ENCODE measurements at places on chromosomes 3 and 15.

GRCh38 chr3:175192536-175192935 lies 333.4 kb downstream of the NAALADL2 start:
- DNase-seq: no peak

GRCh38 chr3:36250191-36250590 lies 130.1 kb upstream of the STAC start:
- no peak for DNase-seq

- DNase-seq: no peak
Measured at GRCh38 chr3:152823781-152824180, 11.2 kb upstream of the P2RY1 start.

- DNase-seq: no peak
Measured at GRCh38 chr3:61173676-61174075, 77.6 kb downstream of the FHIT start.

GRCh38 chr3:55637906-55638638 lies 151.0 kb upstream of the WNT5A start:
- no peak for DNase-seq

- peak; percentile 87 for DNase-seq
Measured at GRCh38 chr3:53109891-53110771, 20.1 kb downstream of the RFT1 start.

DNA sequence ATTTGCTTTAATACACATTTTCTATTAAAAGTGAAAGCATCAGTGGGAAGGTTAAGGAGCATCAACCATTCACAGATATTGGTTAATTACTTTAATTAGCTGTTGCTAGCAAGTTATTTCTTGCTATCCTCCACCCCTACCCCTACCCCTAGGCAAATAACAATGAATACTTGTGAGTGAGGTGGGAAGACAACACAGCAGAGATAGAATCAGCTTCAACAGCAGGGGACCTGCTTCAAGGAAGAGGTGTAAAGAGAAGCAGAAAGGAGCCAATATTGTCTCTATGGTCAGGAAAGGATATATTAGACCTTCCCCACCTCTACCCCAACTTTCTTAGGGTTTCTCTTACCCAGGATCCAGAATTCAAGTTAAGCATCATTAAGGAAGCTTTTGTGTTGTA lies 149.4 kb downstream of the SNRK start:
- no peak for DNase-seq

- DNase-seq: no peak
Measured at GRCh38 chr3:55426486-55426885, 60.6 kb downstream of the WNT5A start.

DNA sequence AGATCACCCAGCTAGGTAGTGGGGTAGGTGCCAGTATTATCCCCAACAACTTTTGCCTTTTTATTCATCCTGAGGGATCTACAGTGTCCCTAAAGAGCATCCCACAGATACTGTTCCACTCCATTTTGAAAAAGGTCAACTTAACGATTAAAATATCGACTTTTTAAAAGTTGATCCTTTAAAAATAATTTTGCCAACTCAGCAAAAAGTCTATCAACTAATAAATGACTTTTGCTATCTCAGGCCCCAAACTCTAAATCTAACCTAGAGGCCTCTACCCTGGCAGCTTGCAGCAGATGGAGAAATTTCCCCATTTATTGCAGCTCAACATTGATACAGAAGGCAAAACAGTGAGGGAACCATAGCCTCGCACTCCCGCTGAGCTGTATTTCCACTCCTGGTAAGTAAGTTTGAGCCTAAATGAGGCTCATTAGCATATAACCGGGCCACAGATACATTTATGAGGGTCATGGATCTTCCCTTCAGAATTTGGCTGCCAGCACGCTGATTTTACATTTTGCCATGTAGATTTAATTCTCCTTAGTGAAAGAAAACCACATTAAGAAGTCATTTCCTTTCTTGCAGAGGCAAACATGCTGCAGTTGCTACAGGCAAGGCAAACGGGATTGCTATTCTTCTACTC lies 704.1 kb upstream of the CFAP20DC start:
- DNase-seq: no peak

GRCh38 chr3:76715426-76715825 lies 324.5 kb upstream of the ROBO2 start:
- DNase-seq: no peak

DNA sequence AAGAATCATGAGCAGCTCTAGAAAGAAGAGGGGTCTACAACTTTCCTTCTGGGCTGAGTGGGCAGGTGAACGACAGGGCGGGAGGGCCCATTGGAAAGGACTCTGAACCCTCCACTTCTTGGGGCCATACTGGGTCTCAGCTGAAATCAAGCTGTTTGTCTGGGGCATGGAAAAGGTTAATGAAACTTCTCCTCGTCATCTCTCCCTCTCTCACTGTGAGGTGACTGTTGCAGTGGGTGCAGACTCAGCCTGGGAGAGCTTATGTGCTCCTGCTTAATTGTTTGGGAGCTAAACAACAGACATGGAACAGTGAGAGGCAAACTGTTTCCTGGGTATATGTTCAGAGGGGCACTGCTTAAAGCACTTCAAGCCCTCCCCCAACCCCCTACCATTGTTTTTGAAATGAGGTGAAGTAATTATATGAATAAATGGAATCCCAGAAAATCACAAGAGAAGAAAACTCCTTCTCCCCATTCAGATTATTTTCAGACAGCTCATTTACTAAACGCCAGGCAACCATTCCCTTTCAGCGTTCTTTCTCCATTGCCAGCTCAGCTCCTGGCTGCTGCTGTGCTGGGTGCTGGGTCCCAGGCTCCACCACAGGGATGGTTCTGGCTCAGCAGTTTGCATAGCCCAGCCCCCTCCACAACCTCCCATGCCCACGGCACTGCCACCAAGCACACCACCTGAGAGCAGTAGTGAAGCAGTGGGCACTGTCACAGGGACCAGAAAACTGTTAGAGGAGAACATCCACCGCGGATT lies 444.9 kb upstream of the TBL1XR1 start:
- no peak for DNase-seq

GRCh38 chr3:126413693-126414080 lies 19.0 kb downstream of the CFAP100 start:
- DNase-seq: no peak

DNA sequence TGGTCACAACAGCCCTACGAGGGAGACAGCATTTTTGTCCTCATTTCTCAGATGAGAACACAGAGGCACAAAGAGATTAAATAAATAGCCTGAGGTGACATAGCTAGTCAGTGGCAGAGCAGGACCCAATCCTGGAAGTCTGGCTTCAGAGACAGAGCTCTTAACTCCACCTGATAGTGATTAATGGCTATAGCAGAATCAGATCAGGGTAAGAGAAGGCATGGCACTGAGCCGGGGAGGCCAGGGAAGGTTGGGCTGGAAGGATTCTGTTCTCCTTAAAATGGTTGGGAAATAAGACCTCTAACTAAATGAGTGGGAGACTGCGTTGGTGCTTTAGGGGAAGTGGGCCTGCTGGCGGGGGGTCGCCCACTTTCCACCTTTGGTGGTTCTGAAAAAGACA lies 104.5 kb downstream of the VGLL4 start:
- DNase-seq: no peak

- no peak for DNase-seq
Measured at GRCh38 chr15:94228611-94229010, 2.8 kb upstream of the MCTP2 start.

- peak; percentile 77 for DNase-seq
Measured at GRCh38 chr15:80942746-80943565, 46.7 kb downstream of the MESD start.

DNA sequence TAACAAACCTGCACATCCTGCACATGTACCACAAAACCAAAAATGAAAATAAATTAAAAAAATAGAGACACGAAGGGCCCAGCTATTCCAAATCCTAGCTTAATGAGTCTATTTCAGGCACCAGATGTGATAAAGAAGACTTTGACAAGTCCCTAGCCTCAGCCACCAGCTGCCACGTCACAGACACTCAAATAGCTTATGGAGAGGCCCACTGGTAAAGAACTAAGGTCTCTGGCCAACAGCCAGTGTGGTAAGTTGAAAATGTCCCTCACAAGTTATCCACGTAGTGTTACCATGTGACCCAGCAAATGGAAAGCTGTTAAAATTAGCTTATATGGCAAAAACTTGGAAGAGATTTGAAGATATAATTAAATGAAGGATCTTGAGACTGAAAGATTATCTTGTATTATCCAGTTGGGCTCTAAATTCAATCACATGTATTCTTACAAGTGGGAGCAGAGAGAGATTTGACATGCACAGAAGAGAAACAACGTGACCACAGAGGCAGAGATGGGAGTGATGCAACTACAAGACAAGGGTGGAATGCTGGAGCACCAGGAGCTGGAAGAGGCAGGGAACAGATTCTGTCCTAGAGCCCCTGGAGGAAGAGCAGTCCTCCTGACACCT lies 10.9 kb downstream of the ACSBG1 start:
- peak; percentile 56 for DNase-seq

GRCh38 chr3:125108833-125109535 lies 53.2 kb upstream of the HEG1 start:
- DNase-seq: no peak

DNA sequence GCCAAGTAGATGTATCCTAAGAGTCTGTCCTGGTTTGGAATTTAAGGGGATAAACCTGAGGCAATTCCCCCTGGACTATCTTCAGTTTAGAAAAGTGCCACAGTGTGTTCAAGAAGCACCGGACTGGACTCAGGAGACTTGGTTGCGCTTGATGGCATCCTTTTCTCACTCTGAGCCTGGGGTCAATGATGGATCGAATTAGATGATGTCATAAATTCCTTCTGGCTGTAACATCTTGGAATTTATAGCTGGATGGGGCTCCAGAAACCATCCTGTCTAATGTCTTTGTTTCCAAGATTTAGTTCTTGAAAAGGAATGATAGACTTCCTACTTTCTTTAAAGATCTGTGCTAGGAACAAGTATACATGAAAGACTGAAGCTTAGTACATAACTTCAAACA lies 280.6 kb downstream of the LPP start:
- no peak for DNase-seq

DNA sequence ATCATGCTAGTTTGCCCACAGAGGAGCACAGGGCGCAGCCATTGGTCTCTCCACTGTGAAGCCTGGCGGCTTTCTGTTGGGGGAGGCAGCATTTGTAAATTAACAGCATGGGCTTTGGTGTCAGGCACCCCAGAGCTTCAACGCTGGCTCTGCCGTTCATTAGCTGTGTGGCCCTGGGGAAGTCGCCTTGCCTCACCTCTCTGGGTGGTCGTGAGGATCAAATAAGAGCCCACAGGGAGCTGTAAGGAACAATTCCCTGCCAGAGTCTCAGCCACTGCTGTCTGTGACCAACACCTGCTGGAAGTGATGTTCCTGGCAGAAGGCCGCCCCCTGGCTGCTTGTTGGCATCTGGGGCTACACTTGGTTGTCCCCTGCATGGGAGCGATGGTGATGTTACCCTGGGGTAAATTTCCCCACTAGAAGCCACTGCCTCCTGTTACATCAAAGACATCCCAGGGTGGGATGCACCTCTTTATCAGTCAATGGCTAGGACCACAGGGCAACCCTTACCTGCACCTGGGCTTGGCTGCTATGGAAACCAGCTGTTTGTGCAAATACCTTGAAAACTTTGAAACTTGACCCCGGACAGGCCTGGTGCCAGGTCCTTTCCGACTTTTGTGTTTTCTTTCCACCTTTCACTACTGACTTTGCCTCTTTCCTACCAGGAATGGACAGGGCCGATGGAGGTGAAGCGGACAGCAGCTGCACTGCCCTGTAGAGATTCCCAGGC lies 36.9 kb downstream of the DNASE1L3 start:
- no peak for DNase-seq

GRCh38 chr3:128094295-128095151 lies 29.1 kb downstream of the RUVBL1 start:
- no peak for DNase-seq

GRCh38 chr3:47716656-47717055 lies 65.0 kb downstream of the SMARCC1 start:
- DNase-seq: no peak

DNA sequence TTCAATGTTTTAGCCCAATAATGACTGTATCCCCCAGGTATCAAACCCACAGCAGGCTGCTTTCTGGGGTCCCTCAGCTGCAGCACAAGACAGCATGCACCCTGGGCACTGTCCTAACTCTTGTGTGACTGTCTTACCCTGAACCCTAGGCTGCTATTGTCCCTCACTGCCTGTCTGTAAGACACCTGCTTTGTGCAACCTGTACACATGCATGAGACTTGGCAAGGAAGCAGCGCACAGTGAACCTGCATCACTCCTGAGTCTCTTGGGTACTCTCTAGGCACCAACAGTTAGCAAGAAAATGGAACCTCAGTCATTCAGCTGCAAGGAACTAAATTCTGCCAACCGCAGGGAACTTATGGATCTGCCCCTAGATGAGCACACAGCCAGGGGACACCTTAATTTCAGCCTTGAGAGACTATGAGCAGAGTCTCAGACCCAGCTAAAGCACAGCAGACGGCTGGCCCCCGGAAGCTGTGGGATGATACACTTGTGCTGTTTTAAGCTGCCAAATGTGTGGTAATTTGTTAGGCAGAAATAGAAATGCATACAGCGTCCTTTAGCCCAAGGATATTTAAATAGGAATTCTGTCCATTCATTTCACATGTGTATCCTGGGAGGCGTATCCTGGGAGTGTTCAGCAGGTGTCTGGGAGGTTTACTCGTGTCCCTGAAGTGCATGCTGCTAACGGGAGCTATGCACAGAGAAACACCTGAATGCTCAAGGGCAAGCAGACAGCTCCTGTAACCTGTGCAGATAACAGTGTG lies 223.8 kb downstream of the KLF13 start:
- DNase-seq: no peak

- no peak for DNase-seq
Measured at GRCh38 chr3:140341817-140342403, 336.0 kb upstream of the TRIM42 start.

DNA sequence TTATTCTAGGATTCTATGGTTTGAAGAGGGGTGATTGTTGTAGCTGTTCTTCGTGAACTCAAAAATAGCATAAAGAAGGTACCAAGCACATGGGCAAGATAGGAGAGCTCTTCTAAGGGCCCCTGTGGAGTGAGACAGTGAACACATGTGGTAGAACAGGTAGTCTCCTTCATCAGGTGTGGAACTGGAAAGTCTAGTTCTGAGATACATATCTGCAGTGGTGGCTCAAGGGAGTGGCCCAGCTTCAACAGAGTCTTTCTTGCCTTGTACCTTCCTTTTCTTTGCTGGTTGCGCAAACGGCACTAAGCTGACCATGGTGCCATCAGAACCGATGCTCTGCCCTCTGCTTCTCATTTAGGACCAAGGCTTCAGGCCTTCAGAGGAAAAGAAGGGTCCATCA lies 65.2 kb downstream of the CERS3 start:
- DNase-seq: no peak

- peak; percentile 88 for DNase-seq
Measured at GRCh38 chr3:139310474-139310933, 33.3 kb upstream of the MRPS22 start.

- peak; percentile 61 for DNase-seq
Measured at GRCh38 chr3:65758876-65759598, 279.7 kb downstream of the MAGI1 start.

GRCh38 chr3:73669260-73669659 lies 44.5 kb upstream of the PDZRN3 start:
- DNase-seq: peak; percentile 7

- peak; percentile 72 for DNase-seq
Measured at GRCh38 chr3:192929146-192929545, 11.5 kb upstream of the MB21D2 start.

- peak; percentile 21 for DNase-seq
Measured at GRCh38 chr3:194315965-194316361, 35.2 kb downstream of the CPN2 start.

GRCh38 chr15:32855942-32856341 lies 138.1 kb downstream of the GREM1 start:
- peak; percentile 99 for DNase-seq

Measured in amniotic epithelial cell (primary cell).